ENCODE measurements at places on chromosomes 7 and 10. TPM values are rescaled to one million over a fixed set of nuclear protein-coding genes. Genes with fewer than 3 reads are reported as not detected.

ERVW-1 gene
- total RNA-seq: not detected

GRCh38 chr7:119392-120163 is 72.8 kb upstream of the FAM20C start:
- H3K27ac ChIP-seq: no peak overlapping the region
- DNase-seq: no peak
- no peaks in the 10 kb centered on the region for H3K36me3 ChIP-seq
- H3K4me1 ChIP-seq: peaks cover 56% of the 10 kb centered on the region

GAD2 gene
- 1.4 TPM for total RNA-seq

DNA sequence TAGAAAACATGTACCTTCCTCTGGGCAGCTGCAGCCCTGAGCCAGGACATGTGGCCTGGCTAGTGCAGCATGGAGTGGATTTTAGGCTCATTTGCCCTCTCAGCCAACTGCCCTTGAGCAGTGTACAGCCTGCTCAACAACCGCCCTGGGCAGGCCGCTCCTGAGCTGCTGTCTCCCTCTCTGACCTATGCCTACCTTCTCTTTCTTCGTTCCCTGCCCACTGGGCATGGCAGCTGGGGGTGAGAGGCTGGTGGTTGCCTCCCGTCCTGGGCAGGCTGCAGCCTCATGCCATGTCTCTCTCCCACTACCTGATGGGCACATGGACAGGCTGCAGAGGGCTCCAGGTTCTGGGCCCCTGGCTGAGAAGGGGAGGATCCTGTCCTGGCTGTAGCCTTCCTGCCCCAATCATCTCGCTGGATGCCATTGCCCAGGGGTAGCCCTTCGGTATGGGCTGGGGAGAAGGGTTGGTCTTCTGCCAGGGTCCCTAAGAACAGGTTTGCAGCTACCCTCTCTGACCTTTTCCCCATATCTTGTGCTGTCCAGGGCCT is 97.3 kb downstream of the NEURL1 start:
- peaks cover 5% of the 10 kb centered on the region for H3K4me1 ChIP-seq
- no peaks in the 10 kb centered on the region for H3K36me3 ChIP-seq
- DNase-seq: no peak
- H3K4me3 ChIP-seq: no peak overlapping the region

DNA sequence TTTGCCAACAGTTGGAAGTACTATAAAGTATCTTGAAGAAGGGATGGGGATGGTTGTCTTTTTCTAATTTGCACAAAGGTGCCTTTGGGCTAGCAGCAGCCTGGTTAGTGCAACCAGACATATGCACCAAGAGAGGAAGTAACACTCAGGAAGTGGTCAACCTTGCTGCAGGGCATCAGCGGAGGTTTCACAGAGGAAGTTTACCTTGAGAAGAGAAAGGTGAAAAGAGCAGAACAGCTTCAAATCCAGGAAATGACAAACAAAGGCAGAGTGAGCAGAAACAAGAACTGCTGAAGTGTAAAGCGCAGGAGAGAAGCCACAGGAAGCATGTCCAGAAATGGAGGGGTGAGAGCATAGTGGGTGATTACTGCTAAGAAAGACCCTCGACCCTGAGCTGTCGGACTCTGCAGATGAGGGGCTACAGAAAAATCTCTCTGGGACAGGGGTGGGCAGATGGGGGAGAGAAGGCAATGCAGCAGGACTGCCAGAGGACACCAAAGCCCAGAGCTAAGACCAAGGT is 66.9 kb downstream of the STK17A start:
- no peak overlapping the region for H3K4me3 ChIP-seq
- no peak for DNase-seq
- no peaks in the 10 kb centered on the region for H3K27me3 ChIP-seq
- H3K4me1 ChIP-seq: peaks cover 88% of the 10 kb centered on the region
- peaks cover 14% of the 10 kb centered on the region for H3K36me3 ChIP-seq

APBB1IP gene
- 0.16 TPM for total RNA-seq

PIP gene
- total RNA-seq: not detected

ZNF680 gene
- total RNA-seq: 13.9 TPM

All from WTC11 (cell line).